ENCODE measurements at places on chromosomes 6 and 20.

DNA sequence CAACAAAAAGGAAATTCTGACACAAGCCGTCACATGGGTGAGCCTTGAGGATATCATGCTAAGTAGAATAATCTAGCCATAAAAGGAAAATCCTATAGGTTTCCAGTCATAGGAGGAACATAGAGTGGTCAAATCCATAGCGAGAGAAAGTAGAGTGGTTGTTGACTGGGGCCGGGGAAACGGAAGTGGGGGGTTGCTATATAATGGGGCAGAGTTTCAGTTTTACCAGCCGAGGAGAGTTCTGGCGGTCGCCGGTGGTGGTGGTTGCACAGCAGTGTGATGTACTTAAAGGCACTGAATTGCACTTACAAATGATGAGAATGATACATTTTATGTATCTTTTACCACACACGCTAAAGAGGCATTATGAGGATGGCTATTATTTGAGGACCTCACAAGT lies 4.9 kb downstream of the GPR31 start:
- DNase-seq = peak; percentile 53

GRCh38 chr6:131728296-131728939 lies 17.6 kb upstream of the CTAGE9 start:
- DNase-seq = no peak

DNA sequence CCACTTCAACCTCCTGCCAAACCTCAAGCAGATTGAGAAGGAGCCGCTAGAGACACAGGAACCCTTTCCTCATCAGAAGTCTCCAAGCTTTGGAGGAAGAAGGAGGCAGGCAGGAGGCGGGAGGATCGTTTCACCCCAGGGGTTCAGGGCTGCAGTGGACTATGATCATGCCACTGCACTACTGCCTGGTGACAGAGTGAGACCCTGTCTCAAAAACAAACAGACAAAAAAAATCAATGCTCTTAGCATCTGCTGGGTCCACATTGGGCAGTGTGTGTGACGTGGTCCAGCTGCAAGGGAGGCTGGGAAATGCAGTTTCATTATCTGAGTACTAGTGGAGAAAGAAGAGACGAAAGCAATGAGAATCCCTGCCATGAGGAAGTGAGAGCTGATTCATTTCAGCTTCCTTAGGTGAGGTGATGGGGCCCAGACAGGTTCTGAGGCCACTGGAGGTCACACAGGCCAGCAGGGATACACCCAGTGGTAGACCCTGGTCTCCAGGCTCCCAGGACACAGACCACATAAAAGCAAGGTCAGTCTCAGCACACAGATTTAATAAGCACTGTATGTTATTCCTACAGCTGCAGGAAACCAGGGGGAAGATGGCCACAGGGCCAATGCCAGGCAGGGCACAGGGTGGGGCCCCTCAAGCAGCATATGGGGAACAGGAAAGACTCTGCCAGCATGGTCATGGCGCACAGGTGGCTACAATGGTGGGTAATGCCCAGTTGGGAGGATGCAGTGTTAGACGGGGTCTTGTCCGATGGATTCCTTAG lies 4.3 kb downstream of the GFRA4 start:
- peak; percentile 73 for DNase-seq

DNA sequence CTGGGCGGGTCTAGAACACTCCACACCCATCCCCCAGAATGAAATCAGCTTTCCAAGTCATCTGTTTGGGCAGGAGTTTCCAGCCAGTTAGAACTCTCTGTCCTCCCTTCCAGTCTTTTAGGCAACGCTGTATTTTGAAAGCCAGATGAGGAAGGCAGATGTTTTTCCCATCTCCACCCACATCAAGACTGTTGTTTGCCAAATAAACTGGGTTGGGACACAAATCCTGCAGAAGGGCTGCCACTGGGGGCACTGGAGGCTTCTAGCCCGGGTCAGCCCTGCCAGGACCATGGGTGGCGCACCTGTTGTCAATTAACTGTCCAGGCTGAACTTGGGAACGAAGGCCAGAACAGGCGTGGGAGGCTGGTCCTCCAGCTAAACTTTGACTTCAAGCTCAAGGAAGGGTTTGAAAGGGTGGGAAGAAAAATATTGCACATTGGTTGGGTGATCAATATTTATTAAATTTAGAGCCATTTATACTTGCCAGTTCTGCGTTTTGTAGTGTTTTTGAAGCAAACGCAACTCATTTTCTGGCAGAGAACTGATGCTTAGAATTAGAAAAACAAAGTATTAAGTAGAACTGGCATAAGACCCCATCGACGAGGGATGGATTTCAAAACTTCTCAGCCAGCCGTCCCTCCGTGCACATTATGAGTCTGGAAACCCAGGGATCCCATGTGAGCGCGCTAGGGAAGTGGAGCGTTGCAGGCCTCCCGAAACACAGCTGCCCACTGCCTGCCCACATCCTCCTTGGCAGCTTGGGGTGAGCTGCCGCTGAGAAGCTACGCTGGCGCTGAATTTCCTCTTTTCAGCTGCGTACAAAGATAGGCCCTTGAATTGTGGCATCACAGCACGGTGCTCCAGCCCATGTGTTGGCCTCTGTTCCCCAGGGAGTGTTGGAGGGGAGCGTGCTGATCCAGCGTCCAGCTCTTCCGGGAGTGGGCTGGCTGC lies 297.4 kb downstream of the QKI start:
- DNase-seq = no peak

DNA sequence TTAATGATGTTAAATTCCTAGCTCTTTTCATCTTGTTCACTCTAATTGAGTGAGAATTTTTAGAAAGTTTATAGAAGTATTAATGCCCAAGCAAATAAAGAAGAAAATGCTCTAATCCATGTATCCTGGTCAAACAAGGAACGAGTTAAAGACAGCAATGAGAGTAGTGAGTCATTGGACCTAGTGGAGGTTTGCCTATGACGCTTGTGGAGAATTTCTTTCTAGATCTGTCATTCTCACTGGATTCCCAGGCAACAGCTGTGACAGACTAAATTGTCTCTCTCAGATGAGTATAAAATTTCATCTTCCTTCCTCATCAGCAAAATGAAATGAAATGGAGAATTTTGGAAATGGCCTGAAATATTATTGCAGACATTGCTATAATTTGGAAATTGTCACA lies 127.9 kb downstream of the COL19A1 start:
- DNase-seq = no peak
